ENCODE measurements at places on chromosomes 1 and 21.

DNA sequence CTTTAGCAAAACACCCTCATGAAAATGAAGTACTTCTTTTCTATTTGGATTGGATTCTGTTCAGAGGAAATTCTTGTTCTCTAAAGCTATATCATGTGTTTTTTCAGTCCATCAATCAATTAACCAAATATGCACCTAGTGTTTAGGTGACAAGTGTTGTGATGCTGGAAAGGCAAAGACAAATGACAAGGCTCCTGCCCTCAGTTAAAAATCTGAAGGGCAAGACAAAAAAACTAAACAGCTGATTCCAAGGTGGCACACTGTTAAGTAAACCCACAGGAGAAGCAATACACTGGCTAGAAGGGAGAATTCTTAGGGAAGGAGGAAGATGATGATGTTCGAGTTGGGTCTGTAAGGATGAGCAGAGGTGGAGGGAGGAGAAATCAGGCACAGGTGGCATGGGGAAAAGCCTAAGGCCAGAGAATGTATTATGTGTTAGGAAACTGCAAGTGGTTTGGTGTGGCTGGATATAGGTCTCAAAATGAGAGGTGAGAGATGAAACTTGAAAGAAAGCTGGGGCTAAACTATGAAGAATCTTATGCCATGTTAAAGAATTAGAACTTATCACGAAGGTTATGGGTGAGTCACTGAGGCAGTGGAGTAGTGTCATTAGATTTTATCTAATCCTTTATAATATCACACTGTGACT is 51.8 kb upstream of the GFI1 start:
- H3K4me1 ChIP-seq, result peaks cover 15% of the 10 kb centered on the region
- H3K27me3 ChIP-seq, result no peaks in the 10 kb centered on the region
- no peak for DNase-seq
- H3K27ac ChIP-seq, result no peak overlapping the region
- H3K4me3 ChIP-seq, result no peak overlapping the region

DNA sequence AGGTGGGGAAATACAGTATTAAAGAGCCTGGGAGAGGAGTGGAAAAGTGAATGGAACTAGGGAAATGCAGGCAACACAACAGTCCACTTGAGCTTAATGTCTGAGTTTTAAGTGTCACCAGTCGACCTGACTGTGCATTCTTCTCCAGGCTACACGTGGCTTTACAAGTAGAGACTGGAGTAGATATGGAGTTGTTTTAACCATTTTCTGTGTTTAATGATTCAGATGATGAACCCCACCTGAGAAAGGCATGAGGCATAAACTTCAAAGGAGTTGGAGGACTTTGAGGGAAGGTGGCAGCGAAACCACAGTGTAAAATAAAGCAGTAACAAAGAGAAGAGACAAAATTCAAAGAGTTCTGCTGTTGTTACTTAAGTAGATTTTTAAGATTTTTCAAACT is 12.6 kb downstream of the FUBP1 start:
- no peak for DNase-seq
- peak overlapping the region; percentile 63 for H3K27ac ChIP-seq
- H3K36me3 ChIP-seq, result peaks cover 45% of the 10 kb centered on the region
- H3K27me3 ChIP-seq, result no peaks in the 10 kb centered on the region

- no peaks in the 10 kb centered on the region for H3K27me3 ChIP-seq
- H3K4me1 ChIP-seq, result peaks cover 13% of the 10 kb centered on the region
- no peak overlapping the region for H3K4me3 ChIP-seq
- DNase-seq, result no peak
- peaks cover 9% of the 10 kb centered on the region for H3K36me3 ChIP-seq
These were observed 26.3 kb downstream of the ZBTB17 start for GRCh38 chr1:15949453-15950245.

- H3K36me3 ChIP-seq, result peaks cover 4% of the 10 kb centered on the region
- H3K4me3 ChIP-seq, result no peak overlapping the region
- peaks cover 2% of the 10 kb centered on the region for H3K4me1 ChIP-seq
These were observed 96.7 kb downstream of the PTPRU start for GRCh38 chr1:29333008-29333407.

GRCh38 chr1:58618303-58618702 is 41.3 kb upstream of the TACSTD2 start:
- H3K4me3 ChIP-seq, result no peak overlapping the region
- peaks cover 37% of the 10 kb centered on the region for H3K4me1 ChIP-seq

GRCh38 chr1:3773572-3774275 is 1.2 kb downstream of the SMIM1 start:
- H3K4me1 ChIP-seq, result peaks cover 4% of the 10 kb centered on the region
- peak overlapping the region; percentile 65 for H3K4me3 ChIP-seq
- no peak for DNase-seq

DNA sequence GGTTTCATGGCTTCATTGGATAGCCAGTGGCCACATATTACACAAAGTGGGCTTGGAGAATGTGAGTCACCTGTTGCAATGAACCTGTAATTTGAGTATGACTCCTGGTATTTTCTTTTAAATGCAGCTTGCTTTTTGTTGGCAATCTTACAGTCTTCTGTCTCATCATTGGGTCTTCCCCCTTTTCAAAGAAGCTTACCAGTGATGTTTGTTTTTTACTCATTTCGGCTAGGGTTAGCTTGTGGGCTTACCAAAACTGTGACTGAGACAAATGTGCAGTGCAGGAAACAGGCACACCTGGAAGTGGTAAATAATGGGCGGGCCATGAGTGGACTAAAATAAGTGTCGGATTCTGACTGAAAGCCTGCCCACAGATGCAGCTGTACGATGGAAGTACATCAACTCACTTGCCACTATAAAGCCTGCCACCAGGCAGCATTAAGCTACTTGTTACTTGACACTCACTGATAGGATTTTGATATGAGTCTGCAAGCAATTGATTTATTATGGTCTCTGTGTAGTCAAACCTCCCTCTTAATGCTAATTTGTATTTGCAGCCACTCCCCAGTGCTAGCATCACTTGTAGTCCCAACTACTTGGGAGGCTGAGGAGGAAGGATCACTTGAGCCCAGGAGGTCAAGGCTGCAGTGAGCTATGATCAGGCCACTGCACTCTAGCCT is 4.2 kb downstream of the HHAT start:
- H3K4me3 ChIP-seq, result no peak overlapping the region
- H3K4me1 ChIP-seq, result peaks cover 16% of the 10 kb centered on the region
- no peaks in the 10 kb centered on the region for H3K36me3 ChIP-seq
- H3K27me3 ChIP-seq, result no peaks in the 10 kb centered on the region
- no peak for DNase-seq

DNA sequence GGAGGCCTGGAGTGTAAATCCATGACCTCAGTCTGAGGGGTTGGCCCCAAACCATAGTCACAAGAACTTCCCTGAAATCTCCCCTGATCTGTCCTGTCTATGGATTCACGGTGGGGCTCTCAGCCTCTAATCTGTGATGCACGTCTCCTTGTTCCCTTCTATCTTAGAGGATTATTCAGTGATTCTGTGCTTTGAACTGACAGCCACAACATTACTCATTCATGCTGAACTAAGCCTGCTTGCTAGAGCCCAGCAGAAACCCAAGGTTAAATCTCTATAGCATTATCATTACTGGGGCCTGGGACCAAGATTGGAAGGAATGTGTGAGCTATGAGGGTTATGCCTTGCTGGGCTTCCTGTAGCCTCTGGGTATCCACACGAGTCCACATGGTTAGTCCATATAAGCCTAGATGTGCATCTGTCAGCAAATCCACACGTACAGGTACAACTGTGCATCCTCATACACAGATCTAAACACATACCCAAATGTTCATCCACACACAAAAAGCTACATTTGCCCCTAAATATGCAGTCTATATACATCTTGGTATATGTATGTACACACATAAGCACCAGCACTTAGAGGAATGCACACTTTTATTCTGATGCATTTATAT is 22.4 kb upstream of the MAGOH start:
- no peaks in the 10 kb centered on the region for H3K27me3 ChIP-seq
- no peak for DNase-seq
- no peaks in the 10 kb centered on the region for H3K36me3 ChIP-seq

DNA sequence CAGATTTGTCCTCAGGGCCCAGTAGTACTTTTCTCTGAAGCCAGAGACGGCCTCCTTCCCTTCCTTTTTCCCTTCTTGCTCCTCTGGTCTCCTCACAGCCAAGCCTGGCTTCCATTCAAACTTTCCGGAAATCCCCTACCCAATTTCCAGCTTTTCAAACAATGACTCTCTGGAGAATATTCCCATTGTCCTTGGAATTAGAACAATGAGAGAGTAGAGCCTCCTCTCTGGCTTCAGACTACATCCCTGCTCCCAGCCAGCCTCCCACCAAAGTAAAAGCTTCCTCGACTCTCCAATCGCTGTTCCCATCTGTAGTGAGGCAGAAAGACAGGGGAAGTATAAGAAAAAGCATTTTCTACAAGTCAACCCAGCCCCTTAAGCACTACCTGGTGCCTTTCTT is 77.7 kb upstream of the SOX13 start:
- peaks cover 6% of the 10 kb centered on the region for H3K27me3 ChIP-seq
- no peak overlapping the region for H3K27ac ChIP-seq
- H3K4me1 ChIP-seq, result peaks cover 10% of the 10 kb centered on the region
- H3K4me3 ChIP-seq, result no peak overlapping the region
- no peaks in the 10 kb centered on the region for H3K36me3 ChIP-seq

DNA sequence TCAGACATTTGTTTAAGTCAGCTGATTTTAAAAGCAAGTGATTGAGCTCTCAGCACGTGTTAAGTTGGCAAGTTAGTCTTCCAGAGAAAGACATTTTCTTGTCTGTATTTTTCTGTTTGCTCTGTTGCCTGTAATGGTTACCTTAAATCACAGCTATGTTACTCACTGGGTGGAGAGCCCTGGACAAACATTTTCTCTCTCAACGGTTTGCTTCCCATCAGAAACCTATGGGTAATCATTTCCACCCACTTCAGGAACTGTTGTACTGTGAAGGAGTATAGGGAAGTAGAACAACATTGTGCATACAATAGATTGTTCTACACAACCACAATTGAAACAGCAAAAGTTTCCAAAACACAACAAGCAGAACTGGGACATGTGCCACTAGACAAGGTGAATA is 113.9 kb upstream of the DPT start:
- no peaks in the 10 kb centered on the region for H3K36me3 ChIP-seq
- no peak overlapping the region for H3K27ac ChIP-seq
- H3K27me3 ChIP-seq, result no peaks in the 10 kb centered on the region
- DNase-seq, result no peak

- H3K36me3 ChIP-seq, result no peaks in the 10 kb centered on the region
- no peaks in the 10 kb centered on the region for H3K27me3 ChIP-seq
- no peak overlapping the region for H3K4me3 ChIP-seq
- peak overlapping the region; percentile 47 for H3K27ac ChIP-seq
- peaks cover 10% of the 10 kb centered on the region for H3K4me1 ChIP-seq
These were observed 4.7 kb upstream of the SPRR3 start for GRCh38 chr1:152996633-152997400.

DNA sequence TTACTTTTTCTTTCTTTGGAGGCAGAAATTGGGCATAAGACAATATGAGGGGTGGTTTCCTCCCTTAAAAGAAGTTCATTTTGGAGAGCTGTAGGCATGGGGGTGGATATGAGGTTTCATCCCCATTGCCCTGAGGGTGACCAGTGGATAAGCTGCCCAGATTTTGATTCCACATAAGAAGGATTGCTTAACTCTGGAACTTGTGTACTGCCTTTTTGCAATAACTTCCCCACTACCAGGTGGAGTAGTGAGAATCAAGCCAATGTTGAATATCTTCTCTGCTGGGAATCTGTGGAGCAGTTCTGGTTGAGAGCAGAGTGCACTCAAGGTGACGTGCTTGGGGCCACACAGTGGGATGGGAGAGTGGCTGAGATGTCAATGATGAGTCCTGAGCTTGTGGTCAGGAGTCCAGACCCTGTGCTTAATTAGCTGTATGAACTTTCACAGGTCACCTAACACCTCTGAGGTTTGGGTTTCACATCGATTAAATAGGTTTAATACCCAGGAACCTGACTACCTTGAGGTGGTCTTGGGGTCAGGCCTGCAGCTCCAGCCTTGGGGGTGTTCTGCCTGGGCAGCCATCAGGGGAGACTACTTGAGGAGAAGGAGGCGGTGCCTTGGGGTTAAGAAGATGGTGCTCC is 152.9 kb downstream of the FCRL5 start:
- H3K4me1 ChIP-seq, result peaks cover 33% of the 10 kb centered on the region
- H3K4me3 ChIP-seq, result no peak overlapping the region
- peaks cover 69% of the 10 kb centered on the region for H3K27me3 ChIP-seq
- DNase-seq, result no peak
- no peak overlapping the region for H3K27ac ChIP-seq

DNA sequence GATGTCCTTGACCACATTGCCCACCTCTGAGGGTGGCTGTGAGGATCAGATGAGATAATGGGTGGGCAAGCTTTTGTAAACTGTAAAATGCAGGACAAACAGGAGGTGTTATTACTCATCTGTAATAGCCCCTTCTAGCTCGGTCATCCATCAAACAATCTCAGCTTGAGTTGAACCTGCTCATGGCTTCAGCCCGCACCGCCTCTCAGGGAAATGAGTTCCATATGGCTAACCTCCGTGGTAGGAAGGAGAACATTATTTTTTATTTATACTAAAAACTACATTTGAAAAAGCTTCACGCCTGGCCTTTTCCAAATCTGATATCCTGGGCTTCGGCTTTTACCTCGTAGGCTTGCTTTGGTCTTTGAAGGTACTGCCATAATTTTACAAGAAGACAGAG is 116.2 kb upstream of the USP24 start:
- peaks cover 4% of the 10 kb centered on the region for H3K4me1 ChIP-seq
- H3K27ac ChIP-seq, result no peak overlapping the region
- no peak for DNase-seq
- peaks cover 16% of the 10 kb centered on the region for H3K27me3 ChIP-seq
- H3K36me3 ChIP-seq, result no peaks in the 10 kb centered on the region
- no peak overlapping the region for H3K4me3 ChIP-seq

GRCh38 chr1:51518033-51518585 is 957 bp downstream of the EPS15 start:
- peak overlapping the region; percentile 93 for H3K27ac ChIP-seq
- H3K36me3 ChIP-seq, result no peaks in the 10 kb centered on the region
- no peaks in the 10 kb centered on the region for H3K27me3 ChIP-seq

DNA sequence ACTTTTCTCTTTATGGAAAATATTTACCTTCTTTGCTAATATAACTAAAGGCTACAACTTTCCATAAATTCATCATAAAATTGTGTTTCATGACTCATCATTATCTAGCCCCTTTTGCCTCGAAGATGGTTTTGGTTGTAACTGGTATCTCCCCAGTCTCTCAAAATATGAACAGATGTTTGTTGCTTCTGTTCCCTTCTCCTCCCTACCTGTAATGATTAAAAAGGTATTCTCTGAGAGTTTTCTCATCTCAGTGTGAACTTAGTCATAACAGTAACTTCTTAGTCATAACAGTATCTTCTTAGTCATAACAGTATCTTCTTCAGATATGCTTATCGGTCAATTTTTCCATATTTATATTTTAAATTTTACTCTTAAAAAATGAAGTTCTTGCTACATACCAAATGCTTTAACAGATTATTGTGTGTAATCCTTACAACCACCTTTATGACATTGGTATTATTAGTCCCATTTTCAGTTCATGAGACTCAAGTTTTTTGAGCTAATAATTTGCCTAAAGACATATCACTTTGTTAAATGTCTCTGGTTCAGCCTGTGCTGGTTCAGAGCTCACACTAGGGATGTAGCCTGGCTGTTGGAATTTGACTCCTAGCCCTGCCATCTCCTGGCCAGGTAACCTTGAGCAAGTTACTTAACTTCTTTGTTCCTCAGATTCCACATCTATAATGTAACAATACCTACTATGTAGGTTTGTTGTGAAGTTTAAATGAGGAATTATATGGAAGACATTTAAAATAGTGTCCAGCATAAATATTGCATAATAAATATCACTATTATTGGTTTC is 32.6 kb downstream of the ATP1B1 start:
- H3K4me1 ChIP-seq, result peaks cover 8% of the 10 kb centered on the region
- H3K27me3 ChIP-seq, result no peaks in the 10 kb centered on the region
- H3K4me3 ChIP-seq, result no peak overlapping the region
- no peak overlapping the region for H3K27ac ChIP-seq
- DNase-seq, result no peak
- peaks cover 6% of the 10 kb centered on the region for H3K36me3 ChIP-seq

All from progenitor cell of endocrine pancreas (in vitro differentiated cells).